Central memory CD8-positive, alpha-beta T cell (primary cell): ENCODE measurements at places on chromosomes 4 and X.
A peak's percentile ranks its signal among the peaks of the same experiment; 100 is the strongest.

DNA sequence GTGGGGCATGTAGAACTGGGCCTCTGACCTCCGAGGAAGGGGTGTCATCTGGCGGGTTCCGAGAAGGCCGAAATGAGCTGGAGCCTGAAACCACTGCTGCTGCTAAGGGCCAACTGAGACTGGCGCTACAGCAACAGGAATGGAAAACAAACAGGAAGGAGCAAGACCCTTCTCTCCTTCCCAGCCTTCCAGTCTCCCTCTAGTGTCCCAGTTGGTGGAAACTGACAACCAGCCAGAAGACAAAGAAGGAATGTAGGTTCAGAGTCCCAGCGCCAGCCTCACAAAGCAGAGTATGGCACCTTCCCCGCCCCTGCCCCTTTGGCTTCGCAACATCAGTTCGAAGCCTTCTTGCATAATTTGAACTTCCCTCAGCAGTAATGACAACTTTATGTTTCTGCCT, 24.4 kb upstream of the PDZD4 start:
- no peaks in the 10 kb centered on the region for H3K36me3 ChIP-seq
- DNase-seq = no peak
- H3K27ac ChIP-seq = no peak overlapping the region
- no peaks in the 10 kb centered on the region for H3K27me3 ChIP-seq
- H3K4me1 ChIP-seq = peaks cover 10% of the 10 kb centered on the region

DNA sequence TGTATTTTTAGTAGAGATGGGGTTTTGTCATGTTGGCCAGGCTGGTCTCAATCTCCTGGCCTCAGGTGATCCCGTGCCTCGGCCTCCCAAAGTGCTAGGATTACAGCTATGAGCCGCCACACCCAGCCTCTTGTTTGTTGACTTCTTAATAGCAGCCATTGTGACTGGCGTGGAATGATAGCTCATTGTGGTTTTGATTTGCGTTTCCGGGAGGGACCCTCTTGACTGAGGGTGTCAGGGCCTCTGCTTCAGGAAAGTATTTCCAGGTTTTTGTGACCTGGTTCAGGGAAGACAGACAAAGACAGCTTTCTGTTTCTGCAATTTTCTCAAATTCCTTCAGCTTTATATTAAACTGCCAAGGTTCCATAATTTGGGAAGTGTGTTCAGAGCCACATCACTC, 15.1 kb downstream of the CSF2RA start:
- no peak for DNase-seq
- H3K4me1 ChIP-seq = no peaks in the 10 kb centered on the region
- H3K4me3 ChIP-seq = no peak overlapping the region
- peaks cover 43% of the 10 kb centered on the region for H3K27me3 ChIP-seq
- no peak overlapping the region for H3K27ac ChIP-seq
- H3K36me3 ChIP-seq = peaks cover 5% of the 10 kb centered on the region

GRCh38 chr4:84862064-84862463, 104.4 kb downstream of the WDFY3 start:
- no peaks in the 10 kb centered on the region for H3K4me1 ChIP-seq
- no peak overlapping the region for H3K27ac ChIP-seq
- no peaks in the 10 kb centered on the region for H3K27me3 ChIP-seq
- no peaks in the 10 kb centered on the region for H3K36me3 ChIP-seq
- no peak for DNase-seq

DNA sequence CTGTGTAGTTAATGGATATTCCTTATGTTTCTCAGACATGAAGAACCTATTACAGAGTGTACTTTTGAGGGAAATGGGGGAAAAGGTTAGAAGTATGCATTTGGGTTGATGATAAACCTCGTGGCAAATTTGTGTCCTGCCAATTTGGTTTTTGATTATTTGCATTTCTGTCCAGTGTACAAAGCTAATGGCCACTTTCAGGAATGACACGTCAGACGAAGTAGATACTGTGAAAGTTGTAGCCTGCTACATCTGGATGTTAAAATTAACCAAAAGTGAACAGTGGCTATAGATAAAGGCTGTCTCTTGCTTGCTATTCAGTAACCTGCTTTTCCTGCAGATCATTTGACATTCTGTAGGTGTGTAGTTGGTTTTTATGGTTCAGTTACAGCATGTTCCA, 1.0 kb downstream of the PRDX4 start:
- peak overlapping the region; percentile 86 for H3K4me3 ChIP-seq
- H3K4me1 ChIP-seq = peaks cover 15% of the 10 kb centered on the region
- H3K27me3 ChIP-seq = no peaks in the 10 kb centered on the region
- DNase-seq = no peak

DNA sequence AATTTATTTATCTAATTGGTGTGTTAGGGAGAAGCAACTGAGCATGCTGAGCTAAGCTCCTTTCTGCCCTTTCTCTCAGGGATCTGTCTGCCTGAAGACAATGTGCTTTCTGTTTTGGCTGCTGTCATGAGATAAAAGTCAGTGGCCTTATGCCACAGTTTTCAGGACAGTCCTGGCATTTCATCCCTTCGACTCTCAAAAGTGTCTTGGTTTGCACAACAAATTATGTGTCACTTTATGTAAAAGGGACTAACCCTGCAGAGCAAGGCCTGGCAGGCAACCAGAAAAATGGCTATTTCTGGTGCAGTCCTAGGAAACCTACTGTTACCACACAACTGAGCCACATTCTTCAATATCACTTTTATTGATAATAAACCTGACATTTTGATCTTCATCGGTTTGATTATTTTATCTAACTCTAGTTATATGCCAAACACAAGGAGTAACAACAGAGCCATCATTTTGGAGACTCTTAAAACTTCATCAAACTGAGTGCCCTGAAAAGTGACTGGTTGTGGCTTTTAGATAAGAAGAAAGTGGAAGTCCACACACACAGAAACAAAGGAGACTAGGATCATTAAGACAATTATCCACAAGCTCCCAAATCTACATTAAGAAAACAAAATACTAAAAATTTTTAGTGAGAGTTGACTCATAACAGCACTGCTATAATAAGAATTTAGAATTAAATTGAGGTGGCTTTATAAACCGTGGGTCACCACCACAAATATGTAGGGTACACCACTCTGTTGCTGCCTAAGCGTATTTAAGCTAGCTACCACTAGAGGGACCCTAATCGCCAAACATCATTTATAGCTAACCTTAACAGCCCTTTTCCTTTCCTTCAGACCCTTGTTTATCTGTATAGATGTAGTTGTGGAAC, 95.9 kb upstream of the PTPN13 start:
- peaks cover 2% of the 10 kb centered on the region for H3K36me3 ChIP-seq
- H3K4me3 ChIP-seq = no peak overlapping the region
- DNase-seq = no peak
- H3K27me3 ChIP-seq = peaks cover 4% of the 10 kb centered on the region
- H3K4me1 ChIP-seq = no peaks in the 10 kb centered on the region

GRCh38 chr4:73606465-73606974, 13.7 kb downstream of the RASSF6 start:
- no peaks in the 10 kb centered on the region for H3K4me1 ChIP-seq
- H3K36me3 ChIP-seq = no peaks in the 10 kb centered on the region
- DNase-seq = no peak

DNA sequence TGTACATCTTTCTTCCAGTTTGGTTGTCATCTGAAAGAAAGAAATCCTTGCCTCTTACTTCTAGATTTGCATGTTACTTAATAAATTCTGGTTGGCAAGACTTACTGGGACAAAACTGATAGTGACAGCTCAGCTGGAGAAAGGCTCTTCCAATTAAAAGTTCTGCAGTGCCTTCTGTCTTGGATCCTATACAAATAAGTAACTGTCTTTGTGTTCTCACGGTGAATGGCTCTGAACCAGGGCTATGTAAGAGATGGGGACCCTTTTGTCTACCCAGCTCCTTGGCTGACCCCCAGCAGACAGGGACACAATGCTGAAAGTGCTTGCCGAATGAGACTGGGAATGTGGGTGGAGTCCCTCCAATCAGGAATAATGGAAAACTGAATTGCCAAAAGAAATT, 89.5 kb downstream of the AASDH start:
- H3K4me1 ChIP-seq = peaks cover 12% of the 10 kb centered on the region
- H3K4me3 ChIP-seq = no peak overlapping the region
- H3K27me3 ChIP-seq = peaks cover 9% of the 10 kb centered on the region
- H3K27ac ChIP-seq = no peak overlapping the region
